ENCODE measurements at places on chromosomes 13 and 19. TPM values are rescaled to one million over a fixed set of nuclear protein-coding genes. Genes with fewer than 3 reads are reported as not detected.

The DBP gene
- total RNA-seq, result 19.2 TPM

The ZNF208 gene
- 3.2 TPM for total RNA-seq

The KCNC3 gene
- 1.5 TPM for total RNA-seq

The POSTN gene
- total RNA-seq, result 1.6 TPM

The DUS3L gene
- total RNA-seq, result 102 TPM
